ENCODE measurements at places on chromosomes 11 and 22.

DNA sequence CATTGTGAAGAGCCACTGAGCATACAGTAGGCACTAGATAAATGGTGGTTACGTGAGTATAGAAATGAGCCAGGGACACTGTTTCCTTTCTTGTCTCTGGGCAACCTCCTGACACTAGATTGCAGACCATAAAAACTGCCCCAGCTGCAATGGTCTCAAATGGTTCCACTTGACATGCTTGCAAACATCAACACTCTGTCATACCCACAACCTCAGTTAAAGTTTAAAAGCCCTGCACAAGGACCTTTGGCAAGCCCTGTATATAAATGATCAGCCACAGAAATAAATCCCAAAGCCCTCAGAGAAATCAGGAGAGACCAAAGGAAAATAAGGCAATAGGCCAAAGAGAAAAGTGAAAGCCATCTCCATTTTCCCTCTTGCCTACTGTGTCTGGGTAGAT, 20.7 kb downstream of the PLEKHA7 start:
- DNase-seq, result no peak

GRCh38 chr11:117200813-117201657, 1.9 kb downstream of the TAGLN start:
- DNase-seq, result no peak

- no peak for DNase-seq
Observed at GRCh38 chr11:89220684-89221339, 43.1 kb downstream of the TYR start.

DNA sequence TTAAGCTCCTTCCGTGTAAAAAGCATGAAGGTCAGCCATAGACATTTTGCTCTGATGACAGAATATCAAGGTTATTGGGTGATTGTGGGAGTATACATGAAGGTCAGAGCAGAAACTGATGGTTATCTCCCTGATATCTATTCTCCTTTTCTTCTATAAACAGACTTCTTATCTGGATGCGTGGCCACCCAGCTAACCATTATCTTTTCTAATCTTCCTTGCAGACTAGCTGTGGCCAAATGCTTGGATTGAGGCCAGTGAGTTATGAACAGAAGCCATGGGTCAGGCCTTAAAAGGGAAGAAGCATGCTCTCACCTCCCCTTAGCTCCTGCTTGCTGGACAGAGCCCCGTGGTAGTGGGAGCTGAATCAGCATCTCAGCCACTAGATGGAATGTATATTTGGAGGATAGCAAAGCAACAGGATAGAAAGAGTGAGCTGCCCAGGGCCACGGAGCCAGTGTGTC, 31.3 kb upstream of the LRRC55 start:
- DNase-seq, result no peak

GRCh38 chr22:48945621-48946458, 881.8 kb downstream of the BRD1 start:
- DNase-seq, result no peak

GRCh38 chr11:17211286-17211685, 3.5 kb upstream of the PIK3C2A start:
- DNase-seq, result no peak

DNA sequence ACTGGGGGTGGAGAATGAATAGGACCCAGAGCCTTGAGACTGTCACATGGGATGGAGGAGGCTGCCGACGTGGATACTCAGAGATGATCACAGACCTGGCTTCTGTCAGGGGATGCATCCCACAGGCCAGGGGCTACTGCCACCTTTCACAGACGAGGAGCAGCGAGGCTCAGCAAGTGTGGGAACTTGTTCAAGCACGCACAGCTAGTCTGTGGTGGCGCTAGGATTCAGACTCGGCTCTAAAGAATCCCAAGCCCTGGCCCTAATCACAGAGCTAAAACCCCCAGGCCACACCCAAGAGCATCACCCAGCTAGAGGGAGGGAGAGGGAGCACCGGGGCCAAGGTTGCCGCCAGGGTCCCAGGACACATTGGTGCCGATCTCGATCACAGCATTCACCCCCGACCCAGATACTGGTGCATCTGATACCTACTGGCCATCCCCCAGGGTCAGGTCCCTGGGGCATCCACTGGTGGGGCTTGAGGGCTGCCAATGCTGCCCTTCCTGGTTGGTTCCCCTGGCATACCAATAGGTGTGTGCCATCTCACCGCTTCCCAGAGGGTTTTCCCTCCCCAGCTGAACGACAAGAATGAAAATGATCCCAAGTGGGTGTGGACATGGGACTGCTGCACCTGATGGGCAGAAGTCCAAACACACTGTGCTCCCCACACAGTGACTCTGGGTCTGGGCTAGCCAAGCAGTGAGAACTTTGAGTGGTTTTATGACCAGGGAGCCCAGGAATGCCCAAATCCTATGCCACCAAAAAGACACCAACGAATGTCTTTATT, 6.2 kb downstream of the CHST1 start:
- DNase-seq, result no peak

DNA sequence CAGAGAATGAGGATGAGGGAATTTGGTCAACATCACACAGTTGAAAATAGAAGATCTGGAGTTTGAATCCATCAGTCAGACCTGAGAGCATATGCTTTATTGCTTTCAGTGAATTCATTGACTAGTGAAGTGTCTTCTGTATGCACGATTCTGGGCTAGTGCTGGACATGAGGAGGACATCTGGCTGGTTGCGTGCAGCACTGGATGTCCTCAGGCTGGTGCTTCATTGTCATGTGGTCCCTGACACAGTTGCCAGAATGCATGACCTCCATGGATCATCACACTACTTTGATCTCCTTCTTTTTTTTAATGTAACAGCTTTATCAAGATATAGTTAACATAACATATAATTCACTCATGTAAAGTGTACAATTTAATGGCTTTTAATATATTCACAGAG, 44.5 kb upstream of the MMP7 start:
- no peak for DNase-seq

DNA sequence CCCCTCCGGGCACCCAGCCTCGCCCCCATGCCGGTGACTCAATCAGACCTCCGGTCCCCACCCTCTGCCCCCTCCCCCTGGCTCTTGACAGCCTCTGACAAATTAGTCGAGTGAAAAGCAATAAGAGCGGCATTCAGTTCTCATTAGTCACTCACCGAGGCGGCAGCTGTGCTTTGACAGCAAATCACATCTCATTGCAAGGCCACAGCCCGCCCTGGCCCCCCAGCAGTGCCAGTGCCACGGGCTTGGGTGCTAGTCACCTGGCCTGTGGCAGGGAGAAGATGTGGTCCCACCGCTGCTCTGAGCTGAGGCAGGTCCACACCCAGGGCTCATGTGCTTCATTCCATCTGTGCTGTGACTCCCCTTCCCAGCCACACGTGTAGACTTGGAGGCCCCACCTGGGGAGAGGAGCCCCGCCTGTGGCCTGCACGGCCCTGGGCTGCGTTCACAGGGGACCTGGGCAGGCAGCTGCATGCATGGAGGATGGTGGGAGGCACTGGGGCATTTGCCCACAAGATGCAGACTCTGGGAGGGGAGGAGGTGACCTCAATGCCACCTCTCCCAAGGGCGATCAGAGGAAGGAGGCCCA, 7.4 kb upstream of the TH start:
- DNase-seq, result no peak

DNA sequence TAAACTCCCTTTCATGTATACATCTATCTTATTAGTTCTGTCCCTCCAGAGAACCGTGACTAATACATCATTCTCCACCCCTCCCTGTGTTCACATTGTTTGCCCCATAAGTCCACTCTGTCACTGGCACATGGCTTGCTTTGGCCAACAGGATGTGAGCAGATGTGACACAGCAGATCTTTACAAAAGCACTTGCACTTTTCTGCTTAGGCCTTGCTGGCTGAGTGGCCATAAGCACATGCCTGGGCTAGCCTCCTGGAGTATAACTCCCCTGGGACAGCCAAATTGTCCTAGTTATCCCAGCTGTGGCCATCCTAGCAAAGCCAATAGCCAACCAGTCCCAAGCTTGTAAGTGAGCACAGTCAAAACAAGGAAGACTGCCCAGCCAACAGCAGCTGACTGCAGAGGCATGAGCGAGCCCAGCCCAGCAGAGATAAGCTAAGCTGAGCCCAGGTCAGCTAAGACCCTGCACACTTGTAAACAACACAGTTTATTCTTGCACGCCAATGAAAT, 9.7 kb upstream of the RCN1 start:
- DNase-seq, result no peak

DNA sequence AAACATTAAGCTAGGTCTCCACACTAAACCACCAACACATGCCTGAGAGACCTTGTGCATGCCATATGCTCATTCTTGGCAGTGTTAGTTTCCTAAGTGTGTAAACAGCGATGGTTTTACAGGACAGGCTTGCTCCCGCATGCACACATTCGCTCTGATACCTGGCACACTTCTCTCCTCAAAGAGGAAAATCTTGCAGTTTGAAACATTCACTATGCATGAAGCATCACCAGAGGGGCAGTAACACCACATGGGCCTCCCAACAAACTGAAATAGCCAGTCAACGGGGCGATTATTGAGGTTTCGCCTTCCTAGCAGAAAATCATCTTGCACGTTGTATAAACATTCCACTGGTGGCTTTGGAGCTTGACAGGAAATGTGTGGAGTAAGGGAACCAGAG, 52.6 kb downstream of the ABTB2 start:
- no peak for DNase-seq

DNA sequence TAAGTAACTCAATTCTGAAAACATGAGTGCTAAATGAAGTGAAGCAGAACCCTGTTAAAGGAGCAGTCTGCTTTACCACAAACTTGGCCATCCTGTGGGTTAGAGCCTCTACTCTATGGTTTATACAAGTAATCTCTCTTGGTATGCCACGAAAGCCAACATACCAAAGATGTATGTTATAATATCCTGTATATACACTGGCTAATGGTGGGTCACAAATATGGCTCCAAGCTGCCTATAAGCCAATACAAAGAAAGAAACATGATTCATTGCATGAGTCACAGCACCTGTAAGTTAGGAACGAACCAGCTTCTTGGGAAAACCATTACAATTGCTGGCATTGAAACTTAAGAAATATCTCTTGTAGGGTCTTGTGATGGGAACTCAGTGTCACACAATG, 16.1 kb downstream of the XRRA1 start:
- DNase-seq, result no peak

- no peak for DNase-seq
Observed at GRCh38 chr22:50048061-50048765, 9.9 kb downstream of the TTLL8 start.

GRCh38 chr11:114062272-114062671, 2.8 kb downstream of the ZBTB16 start:
- no peak for DNase-seq

DNA sequence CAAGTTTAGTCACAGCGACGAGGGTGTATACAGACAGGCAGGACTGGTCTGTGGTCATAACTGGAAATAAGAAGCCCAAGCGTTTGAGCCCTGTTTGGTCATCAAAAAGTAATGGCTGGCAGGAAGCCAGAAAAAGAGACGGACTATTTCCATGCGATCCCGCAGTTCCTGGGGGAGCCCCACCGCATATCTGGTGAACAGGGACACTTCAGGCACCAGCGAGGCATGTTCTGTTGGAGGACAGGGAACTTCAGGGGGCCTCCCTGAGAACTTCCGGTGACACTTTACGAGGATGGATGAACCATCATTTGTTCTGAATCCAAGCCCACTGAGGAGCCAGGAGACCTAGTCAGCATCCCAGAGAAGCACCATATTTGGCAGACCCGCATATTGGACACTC, 29.7 kb upstream of the TRIM29 start:
- DNase-seq, result no peak

- DNase-seq, result no peak
Observed at GRCh38 chr11:61745781-61746441, 6.5 kb upstream of the MYRF start.

DNA sequence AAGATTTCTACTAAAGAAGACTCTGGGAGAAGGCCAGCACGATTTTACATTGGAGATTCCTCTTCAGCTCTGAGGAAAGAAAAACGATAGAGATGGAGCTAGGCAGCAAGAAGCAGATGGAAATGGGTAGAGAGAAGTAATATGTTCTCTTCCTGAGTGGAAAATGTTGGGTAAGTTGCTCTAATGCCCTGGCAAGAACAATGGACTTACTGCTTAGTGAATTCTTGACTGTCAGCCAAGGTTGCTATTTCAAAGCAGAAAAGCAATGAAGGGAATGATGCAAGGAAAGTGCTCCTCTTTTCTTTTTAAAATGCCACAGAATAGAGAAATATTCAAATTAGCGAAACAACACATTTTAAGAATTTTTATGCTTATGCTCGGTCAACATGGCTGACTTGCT, 38.4 kb upstream of the CWF19L2 start:
- no peak for DNase-seq

DNA sequence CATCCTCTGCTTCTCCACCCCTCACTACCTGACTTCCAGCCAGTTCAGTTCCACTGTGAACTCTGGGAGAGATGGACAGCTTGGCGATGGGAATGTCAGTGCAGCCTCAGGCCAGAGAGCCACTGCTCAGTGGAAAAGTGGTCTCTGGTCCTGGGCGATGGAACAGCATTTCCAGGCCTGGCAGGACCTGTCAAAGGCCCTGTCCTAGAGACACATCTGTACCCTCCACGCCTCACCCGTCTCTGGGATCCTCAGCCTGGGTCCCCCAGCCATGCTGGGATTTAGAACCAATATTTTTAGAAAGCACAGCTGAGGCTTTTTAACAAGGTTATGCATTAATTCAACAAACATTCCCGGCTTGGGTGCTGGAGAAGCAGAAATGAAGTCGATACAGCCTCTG, 165.7 kb downstream of the MN1 start:
- no peak for DNase-seq

GRCh38 chr11:34788642-34789041, 127.5 kb downstream of the APIP start:
- no peak for DNase-seq

GRCh38 chr11:69204941-69205742, 49.4 kb downstream of the SMIM38 start:
- no peak for DNase-seq

GRCh38 chr11:1479006-1479677, 7.4 kb downstream of the MOB2 start:
- no peak for DNase-seq

GRCh38 chr11:101278286-101278685, 148.7 kb upstream of the PGR start:
- DNase-seq, result no peak

- no peak for DNase-seq
Observed at GRCh38 chr11:129728581-129728980, 87.1 kb upstream of the TMEM45B start.

DNA sequence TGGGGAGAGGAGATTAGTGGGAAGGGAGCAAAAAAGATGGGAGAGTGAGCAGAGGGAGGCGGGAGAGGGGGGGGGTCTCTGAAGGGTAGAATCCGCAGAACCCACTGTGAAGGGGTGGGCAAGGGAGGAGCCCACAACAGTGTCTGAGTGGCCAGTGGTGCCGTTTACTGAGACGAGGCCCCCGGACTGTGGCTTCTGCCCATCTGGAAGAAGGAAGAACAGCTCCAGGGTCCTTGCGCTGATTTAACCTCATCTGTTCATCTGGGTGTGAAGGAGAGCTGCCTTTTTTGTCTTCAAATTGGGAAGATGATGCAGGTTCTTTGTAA, 45.7 kb upstream of the ANO1 start:
- DNase-seq, result no peak

GRCh38 chr22:47123006-47123826, 360.8 kb downstream of the TBC1D22A start:
- no peak for DNase-seq

All from activated T-helper 1 cell treated with Interleukin-2 at 50 U/mL for 16 hours (primary cell).